ENCODE measurements at places on chromosomes 12 and 14.

DNA sequence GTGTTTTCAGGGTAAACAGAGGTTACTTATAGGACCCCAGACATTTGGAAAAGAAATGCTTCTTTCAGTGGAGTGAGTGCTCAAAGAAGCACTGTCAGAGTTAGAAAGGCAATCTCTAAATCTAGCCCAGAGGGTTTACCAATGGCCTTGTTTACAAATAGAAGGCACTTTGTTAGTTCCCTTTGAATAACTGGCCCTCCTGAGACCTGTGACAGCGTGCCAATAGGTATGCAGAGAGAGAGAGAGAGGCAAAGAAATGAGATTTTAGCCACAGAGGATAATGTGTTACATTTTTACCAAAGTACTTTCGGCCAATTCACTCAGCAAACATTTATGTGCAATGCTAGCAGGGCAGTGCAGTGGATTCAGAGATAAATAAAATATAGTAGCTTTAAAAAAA lies 41.9 kb downstream of the TPH2 start:
- no peak for DNase-seq

DNA sequence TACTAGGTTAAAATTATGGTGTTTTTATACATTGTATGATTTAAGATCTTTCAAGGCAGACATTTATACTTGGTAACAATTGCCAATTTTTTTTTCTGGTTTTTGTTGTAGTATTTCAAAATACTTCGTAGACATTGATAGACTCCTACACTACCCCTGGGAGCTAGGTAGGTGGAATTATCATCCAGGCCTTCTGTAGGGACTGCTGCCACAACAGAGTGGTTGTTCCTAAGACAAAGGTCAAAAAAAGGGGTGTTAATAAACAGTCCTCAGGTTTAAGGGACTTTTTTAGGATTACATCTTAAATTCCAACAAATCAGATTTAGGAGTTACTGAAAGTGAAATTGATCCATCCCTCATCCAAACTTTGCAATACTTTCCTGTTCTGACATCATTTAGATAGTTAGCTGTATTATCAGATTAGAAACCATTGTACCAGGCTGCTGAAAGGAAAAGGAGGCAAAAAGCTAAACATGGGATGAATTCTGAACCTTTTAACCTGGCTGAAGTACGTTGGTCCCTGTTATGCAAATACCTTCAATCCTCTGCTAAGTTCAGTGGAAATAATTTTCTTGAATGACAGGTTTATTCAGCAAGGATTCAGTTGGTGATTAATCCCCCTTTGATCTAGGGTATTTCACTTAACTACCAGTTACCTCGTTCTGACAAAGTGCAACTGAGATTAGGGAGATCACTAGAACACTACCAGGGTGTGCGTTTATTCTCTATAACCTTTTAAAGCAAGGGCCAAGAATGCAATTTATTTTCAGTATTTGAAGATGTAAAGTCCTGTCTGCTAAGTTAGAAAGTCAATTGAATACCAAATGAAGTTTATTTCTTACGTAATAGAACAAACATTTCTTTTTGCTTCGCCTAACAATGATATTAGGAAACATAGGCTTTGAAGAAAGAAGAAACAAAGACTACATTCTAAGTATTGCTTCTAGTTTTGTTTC lies 23.2 kb downstream of the AP5M1 start:
- no peak for DNase-seq

DNA sequence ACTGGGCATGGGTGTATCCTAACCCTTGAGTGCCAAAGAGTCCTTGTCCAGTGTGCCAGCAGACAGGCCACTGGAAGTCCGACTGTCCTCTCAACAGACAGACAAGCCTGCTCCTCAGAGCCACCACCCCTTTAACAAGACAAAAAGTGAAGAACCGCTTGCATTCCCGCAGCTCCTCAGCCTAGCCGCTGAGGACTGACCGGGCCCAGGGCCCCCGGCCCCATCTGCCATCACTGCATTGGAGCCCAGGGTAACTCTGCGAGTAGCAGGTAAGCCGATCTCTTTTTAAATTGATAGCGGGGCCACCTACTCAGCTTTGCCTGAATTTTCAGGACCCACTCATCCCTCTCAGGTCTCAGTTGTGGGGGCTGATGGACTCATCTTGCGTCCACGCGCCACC lies 68.9 kb downstream of the MOK start:
- no peak for DNase-seq

DNA sequence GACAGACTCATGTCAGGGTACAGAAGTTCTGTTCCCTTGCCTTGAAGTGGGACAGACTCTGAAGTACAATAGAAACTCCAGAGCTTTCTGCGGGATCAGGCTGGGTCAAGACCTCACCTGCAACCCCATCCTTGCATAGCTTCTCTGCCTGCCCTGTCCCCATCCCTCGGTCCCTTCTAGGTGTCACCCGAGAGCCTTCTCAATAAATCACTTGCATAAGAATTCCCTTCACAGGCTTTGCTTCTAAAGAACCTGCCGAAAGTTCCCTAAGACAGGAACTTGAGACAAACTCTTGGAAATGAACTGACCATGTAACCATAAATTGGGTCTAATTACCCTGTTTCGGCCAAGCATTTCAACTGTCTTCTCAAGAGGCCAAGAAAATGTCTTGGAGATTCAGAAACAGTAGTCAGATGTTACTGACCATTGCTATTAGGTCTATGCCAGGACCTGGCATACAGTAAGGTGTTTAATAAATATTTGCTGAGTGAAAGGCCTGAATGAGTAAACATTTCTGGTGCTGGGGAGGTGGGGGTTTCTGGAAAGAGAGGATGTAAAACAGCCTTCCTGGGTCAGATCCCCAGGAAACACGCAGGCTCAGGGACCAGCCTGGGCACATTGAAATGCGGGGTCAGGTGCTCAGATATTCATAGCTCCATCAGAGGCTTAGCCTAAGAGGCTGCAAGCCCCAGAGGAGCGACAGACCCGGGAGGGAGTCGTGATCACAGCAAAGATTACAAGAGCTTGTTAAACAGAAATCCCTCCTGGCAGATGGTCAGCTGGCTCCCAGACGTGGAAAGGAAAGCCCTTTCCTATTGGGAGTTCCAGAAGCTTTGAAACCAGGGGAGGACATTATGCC lies 226.2 kb upstream of the LHX5 start:
- no peak for DNase-seq

DNA sequence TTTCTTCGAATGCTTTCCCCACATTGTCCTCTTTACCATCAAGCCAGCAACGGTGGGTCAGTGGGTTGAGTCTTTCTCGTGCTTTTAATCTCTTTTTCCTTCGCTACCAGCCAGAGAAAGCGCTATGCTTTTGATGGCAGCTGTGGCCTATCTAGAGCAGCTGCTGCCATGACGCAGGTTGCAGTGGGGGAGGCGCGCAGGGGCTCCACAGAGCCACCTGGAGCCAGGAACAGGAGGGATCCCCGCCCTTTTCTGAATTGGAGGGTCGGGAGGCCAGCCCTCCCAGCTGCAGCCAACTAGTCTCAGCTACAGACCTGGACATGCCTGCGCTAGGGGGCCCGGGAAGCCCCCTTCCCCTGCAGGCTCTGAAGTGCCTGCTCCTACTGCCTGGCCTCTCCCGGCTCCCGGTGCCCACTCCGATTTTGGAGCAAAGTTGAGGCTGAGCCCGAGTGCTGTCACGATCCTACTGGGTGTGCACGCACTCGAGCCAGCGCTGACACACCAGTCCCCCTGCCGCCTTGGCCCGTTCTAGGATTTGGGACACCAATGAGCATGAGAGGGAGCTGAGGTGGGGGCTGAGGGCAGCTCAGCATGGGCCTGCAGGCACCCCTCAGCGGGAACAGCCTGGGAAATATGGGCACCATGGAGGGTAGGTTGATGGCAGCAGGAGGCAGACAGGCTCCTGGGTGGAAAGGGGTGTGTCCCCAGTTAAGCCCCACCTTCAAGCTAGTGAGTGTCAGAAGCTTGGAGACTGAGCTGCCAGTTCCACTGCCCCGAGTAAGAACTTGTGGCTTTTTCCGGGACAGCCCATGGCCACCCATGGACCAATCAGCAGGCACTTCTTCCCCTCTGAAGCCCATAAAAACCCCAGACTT lies 784.2 kb downstream of the SLC6A15 start:
- DNase-seq = no peak

DNA sequence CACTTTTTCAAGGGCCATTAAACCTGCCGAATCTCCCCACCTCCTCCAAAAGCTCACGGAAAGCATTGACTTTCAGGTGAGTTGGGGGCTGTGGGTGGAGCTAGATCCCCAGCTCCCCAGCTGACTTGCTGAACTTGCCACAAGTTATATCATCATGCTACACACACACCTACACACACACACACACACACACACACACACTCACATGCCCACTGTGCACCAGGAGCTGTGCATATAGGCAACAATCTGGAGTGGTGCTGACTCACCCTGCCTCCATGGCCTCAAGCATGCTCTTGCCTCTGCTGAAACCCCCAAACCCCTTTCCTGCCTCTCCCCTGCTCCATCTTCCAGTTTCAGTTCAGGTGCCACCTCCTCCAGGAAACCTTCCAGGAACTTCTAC lies 26.1 kb downstream of the SERPINA3 start:
- no peak for DNase-seq

DNA sequence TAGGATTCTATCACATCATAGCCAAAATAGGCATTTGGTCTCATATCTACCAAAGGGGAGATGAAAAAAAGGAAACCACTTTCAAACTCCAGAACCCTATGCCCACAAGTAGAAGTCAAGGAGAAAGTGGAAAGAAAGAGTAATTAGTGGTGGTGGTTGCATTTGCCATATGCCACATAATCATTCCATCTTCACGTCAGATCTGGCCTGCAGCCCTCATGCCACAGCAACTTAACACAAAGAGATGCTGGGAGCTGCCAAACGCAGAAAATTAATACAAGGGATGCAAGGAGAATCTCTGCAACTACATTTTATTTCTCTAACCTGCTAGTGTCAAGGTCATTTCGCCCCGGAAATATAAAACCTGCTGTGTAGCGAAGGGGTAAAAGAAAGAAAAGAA lies 148.6 kb upstream of the FOXN3 start:
- DNase-seq = no peak

DNA sequence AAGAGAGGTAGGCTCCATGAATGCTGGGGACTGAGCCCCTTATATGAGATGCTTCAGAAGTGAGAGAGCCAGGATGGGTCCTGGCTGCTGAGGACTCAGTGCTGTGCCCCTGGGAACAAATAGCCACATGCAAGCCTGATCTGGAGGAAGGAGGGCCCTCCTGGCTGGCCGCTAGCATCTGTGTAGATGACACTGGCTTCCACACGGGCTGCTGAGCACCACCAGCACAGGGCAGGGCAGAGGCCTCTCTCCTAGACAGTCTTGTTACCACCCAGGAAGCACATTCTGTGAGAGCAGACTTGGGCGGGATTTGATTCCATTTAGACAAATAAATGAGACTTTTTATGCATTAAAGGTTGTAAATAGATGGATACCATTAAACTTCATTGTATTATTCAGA lies 48.0 kb downstream of the ZNF664 start:
- DNase-seq = no peak

GRCh38 chr12:24455811-24456210 lies 493.1 kb downstream of the BCAT1 start:
- no peak for DNase-seq
